ENCODE measurements at places on chromosomes 16 and 17. TPM values are rescaled to one million over a fixed set of nuclear protein-coding genes. Genes with fewer than 3 reads are reported as not detected.

The CRHR1 gene
- not detected for total RNA-seq

The ABCA9 gene
- total RNA-seq, result not detected

The SSTR5 gene
- total RNA-seq, result not detected

The CDH3 gene
- not detected for total RNA-seq

The CD19 gene
- 0.70 TPM for total RNA-seq

The C17orf78 gene
- not detected for total RNA-seq

The TERF2IP gene
- 65.9 TPM for total RNA-seq

The EIF5A gene
- 433 TPM for total RNA-seq

The CLEC18A gene
- 2.1 TPM for total RNA-seq

The FOXC2 gene
- total RNA-seq, result not detected

The KRTAP4-12 gene
- not detected for total RNA-seq

The STXBP4 gene
- 3.9 TPM for total RNA-seq

The NPIPB13 gene
- total RNA-seq, result 15.5 TPM

The PDP2 gene
- 23.4 TPM for total RNA-seq

The CCL8 gene
- not detected for total RNA-seq

The KRT222 gene
- not detected for total RNA-seq

The LRRC75A gene
- 2.3 TPM for total RNA-seq

The ENO3 gene
- total RNA-seq, result 56.2 TPM

The TNRC6C gene
- total RNA-seq, result 34.4 TPM

The MMP2 gene
- total RNA-seq, result not detected

The TP53TG3 gene
- total RNA-seq, result not detected

The CHST4 gene
- total RNA-seq, result not detected

The CCL15 gene
- total RNA-seq, result not detected

The BLTP2 gene
- 115 TPM for total RNA-seq

The SLC4A1 gene
- total RNA-seq, result not detected

The PEX12 gene
- total RNA-seq, result 3.2 TPM

The GCGR gene
- total RNA-seq, result not detected

The KRTAP4-5 gene
- total RNA-seq, result not detected

The PRSS53 gene
- total RNA-seq, result 5.1 TPM

The TSR1 gene
- 25.8 TPM for total RNA-seq

The MYL4 gene
- total RNA-seq, result not detected

The CCL4 gene
- total RNA-seq, result 3.1 TPM

The ADAM11 gene
- total RNA-seq, result 0.46 TPM

The GP1BA gene
- total RNA-seq, result not detected

The TNP2 gene
- not detected for total RNA-seq

The FNDC8 gene
- not detected for total RNA-seq

The CNP gene
- total RNA-seq, result 62.0 TPM

The AOC2 gene
- total RNA-seq, result 1.2 TPM

The KRTAP4-6 gene
- total RNA-seq, result not detected

The DNASE1L2 gene
- 2.6 TPM for total RNA-seq

The AANAT gene
- total RNA-seq, result not detected

The HOXB7 gene
- 0.48 TPM for total RNA-seq

The ACOX1 gene
- total RNA-seq, result 26.4 TPM

The COPZ2 gene
- total RNA-seq, result 4.4 TPM

The PRSS33 gene
- not detected for total RNA-seq

The BEAN1 gene
- total RNA-seq, result not detected

The KIF2B gene
- not detected for total RNA-seq

The KCNG4 gene
- total RNA-seq, result not detected

The TNFRSF17 gene
- total RNA-seq, result not detected

The MT1M gene
- total RNA-seq, result not detected

The FMNL1 gene
- 388 TPM for total RNA-seq

The MT1A gene
- not detected for total RNA-seq

The TMC5 gene
- total RNA-seq, result 0.20 TPM

The HBA2 gene
- total RNA-seq, result not detected

The CD300LD gene
- total RNA-seq, result not detected

The GNG13 gene
- not detected for total RNA-seq

The SCGB1C2 gene
- total RNA-seq, result not detected
